Fibroblast of mammary gland (primary cell): ENCODE measurements at places on chromosomes 2 and 18.
A peak's percentile ranks its signal among the peaks of the same experiment; 100 is the strongest.

DNA sequence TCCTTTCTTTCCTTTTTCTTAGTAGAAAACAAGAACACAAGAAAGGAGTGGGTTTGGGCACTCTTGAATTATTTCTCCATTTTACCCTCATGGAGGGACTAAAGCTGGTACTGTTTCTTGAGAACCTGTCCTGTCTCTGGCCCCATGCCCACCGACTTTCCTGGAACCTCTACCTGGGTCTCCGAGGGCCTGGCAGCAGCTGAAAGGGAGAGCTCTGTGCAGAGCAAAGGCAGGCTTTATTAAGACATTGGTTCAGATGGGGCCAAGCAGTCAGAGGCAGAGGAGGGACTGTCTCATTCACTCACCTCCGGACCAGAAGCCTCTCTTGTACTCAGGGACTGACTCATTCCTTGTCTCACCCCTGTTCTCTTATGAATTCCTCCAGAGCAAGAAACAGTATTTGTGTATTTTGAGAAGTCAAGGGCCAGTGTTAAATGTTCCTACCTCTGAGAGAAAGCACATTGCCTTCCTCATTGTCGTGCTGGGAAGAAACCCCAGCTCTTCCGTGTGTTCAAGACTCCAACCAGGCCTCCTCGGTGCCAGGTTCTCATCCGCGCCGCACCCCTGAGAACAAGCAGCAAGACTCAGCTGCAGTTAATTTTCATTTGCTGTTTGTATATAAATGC, 201.9 kb upstream of the NT5C1B start:
- DNase-seq, result peak; percentile 51

DNA sequence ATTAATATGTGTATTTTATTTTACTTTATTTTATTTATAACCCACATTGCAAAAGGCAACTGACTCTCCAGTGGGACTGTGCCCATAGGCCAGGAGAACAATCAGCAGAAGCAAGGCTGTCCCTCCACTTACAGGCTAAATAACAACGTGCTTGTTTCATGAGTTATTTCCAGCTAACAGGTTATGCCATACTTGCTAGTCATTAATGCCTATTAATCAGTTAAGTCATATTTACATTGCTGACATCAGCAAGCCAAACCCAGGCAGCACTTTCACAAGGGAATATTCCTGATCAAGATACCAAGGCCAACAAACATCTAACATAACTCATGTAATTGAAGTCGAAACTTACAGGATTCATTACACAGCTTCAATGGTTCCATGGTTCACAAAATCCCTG, 92.1 kb downstream of the EN1 start:
- peak; percentile 21 for DNase-seq

- DNase-seq, result peak; percentile 22
These were observed 167.4 kb downstream of the NCK2 start for GRCh38 chr2:105912081-105912480.

GRCh38 chr2:227376656-227377396, 2.3 kb downstream of the TM4SF20 start:
- DNase-seq, result peak; percentile 49

- DNase-seq, result no peak
These were observed 650.8 kb downstream of the DCDC2C start for GRCh38 chr2:4354164-4354563.

GRCh38 chr2:234745347-234745746, 206.5 kb upstream of the SH3BP4 start:
- DNase-seq, result no peak

DNA sequence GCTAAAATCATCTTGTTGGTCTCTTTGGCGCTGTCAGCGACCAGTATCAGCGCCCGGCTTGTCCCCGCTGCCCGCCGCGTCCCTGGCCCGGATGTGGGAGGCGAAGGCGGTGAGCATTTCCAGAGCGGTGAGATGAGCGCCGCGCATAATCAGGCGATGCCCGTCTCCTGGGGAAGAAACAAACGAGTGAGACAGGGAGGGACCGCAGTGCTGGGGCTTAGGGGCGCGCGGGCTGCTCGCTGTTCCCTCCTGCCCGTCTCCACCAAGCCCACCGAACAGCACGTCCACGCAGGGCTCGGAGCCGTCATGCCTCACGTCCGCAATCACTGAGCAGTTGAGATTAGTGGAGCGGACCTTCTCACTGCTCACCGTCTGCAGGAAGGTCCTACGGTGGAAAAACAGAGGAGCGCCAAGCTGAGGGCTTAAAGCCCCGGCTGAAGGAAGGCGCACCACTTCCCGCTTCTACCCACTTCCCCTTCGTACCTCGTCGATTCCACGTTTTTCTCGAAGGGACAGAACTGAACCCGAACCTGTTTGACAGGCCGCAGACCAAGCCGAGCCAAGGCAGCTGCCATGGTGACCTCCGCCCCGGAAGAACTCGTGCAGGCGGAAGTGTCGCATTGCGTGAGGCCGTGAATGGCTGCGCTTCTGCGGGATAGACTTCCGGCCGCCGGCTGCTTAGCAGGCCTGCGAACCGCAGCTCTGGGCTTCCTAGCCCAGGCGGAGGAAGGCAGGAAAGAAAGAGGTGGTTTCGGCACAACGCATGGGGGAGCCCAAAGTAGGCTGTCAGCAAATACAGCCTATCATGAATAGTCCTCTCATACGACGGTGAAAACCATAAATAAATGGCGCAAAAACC, at the start of gene MRPL53:
MRPL53 (minus strand) TSS at position 595 of the 859 bp plus-strand sequence; CDS start at position 575, 20 bp downstream.
- peak; percentile 93 for DNase-seq

DNA sequence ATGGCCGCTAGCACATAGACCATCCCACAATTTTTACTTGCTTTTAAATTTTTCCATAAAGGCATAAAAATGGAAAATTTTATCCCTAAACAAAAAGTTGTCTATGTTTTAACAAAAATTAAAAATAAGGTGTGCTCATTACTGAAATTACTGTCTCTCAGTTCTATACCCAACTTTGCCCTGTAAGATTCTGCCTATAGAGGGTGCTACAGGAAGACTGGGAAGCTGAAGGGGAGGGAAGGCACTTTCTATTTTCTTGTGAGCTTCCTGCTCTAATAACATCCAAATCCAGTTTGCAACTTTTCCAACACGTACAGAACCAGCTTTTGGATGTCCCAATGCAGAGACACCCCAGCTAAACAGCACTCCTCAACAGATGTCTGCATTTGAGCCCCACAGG, 666.9 kb downstream of the PLCL1 start:
- no peak for DNase-seq

DNA sequence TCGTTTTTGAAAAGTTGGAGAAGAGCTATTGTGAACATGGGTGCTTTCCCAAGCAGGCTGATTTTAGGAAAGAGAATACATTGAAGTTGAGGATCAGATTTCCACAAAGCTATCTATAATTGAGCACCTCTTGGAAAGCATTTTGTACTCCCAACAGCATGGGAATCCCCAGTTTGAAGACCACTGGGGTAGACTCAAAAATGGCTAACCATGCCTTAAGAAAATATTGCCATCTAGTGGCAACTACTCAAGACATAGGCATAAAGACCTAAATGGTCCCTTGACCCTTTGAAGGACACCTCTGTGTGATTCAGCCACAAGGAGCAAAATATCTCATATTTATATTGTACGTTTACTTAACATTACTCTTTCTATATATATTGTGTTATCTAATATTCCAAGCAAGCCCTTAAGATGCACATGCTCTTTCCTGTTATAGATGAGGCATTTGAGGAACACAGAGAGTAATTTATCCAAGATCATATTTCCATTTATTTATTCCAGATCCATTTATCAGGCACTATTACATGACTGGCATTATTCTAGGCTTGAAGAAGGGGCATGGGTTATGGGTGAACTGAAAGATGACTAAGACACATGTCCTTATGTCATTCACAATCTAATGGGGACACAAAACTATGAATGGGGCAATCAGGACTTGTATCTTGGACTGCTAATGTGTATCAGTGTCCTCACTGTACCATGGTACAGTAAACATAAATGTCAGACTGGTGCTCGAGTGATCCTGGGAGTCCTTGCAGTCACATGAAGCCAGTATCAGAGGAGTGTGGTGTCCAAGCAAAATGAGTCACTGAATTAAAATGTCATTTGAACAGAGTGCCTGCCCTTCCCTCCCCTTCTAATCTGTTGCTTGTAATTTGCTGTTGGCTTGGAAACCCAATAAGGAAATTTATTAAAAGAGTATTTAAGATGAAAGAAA, 121.0 kb upstream of the XPO1 start:
- peak; percentile 72 for DNase-seq

DNA sequence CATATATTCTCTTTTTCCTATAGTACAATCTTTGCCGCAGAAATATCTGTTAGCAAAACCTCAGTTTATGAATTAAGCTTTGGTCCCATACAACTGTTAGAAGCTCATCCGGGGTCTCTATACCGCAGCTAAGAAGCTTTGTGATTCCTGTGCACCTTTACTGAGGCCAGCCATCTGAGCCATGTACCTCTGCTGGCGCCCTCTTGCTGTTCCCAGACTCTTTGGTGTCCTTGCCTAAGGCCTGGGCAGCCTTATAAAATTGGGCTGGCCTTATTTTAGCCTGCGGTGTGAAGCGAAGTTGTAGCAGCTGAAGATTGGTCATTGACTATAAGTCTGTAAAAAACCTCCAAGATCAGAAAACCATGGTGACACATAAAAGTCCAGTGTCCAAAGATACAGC, 1135.1 kb upstream of the CHAC2 start:
- DNase-seq, result no peak

DNA sequence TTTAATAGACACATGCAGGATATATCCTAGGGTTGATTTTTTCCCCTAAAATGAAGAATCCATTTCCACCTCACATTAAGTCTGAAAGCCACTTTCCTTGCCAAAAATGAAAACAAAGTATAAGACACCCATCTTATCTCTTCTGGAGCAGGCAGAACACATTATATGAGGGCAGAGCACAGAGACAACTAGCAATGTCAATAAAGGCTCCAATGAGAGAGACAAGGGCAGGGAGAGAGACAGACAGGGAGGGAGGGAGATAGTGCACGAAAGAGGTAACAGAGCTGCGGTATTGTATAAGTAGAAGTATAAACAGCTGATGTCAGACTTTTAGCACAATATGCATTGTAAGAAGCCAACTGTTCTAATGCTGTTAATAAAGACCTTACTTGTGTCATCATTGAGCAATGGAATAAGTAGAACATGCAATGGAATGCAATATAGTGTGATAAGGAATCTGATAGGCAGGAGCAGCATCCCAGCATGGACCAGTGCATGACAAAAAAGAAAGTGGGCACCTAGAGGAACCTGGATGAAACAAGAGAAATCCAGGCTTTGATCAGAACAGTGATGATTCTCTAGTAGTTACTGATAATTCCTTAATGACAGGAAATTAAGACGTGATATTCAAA, 150.6 kb upstream of the TCF4 start:
- DNase-seq, result no peak

DNA sequence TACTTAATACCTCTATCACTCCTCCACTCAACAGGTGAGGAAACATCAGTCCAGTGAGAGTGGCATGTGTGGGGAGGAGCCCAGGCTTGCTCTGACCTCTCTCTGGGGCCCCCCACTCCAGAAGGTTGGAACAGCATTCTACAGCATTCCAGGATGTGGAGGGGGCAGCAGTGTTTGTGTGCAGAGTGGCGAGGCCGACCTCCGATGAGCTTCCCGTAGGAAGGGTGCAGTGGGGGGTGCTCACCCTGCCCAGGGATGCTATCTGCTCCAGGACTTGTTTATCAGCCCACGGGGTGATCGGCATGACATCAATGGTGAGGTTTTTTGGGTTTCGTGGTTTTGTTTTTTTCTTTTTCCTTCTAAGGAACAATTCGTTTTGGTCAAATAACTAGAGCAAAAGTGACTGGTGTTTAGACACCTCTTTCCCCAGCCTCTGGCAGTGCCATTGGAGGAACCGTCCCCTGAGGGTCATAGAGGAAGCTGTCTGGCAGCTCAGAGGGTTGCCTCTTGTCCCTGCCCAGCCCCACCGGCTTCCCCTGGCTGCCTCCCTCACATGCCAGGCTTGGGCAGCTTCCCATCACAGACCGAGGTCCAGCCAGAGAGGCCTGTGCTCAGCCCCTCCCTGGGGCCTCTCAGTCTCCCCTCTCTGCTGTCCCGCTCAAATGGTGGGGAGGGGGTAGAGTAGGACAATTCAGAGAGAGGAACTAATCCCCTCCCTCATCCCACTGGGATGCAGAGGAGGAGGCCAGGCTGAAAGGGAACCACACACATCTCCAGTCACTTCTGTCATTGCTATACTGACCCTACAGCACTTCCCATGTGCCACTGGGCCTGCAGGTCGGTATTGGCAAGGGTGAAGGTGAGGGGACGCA, 96.5 kb downstream of the ZFP36L2 start:
- peak; percentile 41 for DNase-seq

DNA sequence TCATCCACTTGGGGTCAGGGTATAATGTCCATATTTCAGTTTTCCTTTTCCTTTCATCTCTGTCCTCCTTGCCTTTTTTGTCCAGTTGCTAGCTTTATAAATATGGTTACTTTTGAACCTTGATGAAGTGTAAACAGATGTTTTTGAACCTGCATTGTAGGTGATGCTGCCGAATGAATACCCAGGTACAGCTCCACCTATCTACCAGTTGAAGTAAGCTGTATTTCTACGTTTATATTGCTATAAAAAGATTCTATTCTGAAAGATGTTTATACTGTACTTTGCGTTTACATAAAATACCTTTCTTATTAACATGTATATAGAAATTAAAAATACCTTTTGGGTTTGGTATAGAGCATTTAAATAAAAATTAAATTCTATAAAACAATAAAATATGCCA, 2.2 kb downstream of the IMPACT start:
- DNase-seq, result no peak

DNA sequence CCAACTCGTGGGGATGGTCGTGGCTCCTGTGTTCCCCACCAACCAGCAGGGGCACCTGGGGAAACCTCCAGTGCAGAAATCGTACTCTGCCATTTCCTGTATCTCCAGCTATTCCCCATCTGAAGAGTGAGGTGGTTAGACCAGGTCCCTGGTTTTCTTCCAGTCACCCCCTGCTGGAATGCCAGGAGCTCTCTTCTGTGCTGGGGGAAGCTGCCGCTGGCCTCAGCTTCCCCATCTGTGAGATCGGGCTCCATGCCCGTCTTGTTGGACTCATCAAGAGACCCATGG, 119.7 kb downstream of the INHBB start:
- DNase-seq, result no peak
